ENCODE measurements at places on chromosomes 11 and 22. TPM values are rescaled to one million over a fixed set of nuclear protein-coding genes. Genes with fewer than 3 reads are reported as not detected.

DNA sequence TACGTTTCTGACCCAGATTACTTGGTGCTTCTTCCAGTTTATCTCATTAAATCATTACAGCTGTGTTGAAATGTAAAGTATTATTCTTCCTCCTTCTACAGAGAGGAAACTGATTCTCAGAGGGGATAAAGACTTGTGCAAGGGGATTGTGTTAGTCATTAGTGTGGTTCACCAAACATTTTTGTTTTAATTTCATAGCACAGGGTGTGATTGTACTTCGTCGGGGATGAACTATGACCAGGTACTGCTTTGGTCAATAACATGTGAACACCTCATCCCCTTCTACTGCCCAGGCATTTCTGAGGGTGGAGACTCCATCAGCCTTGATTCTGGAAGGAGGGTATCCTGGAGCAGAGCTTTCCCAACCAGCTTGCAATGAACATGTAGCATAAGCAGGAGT lies 120.2 kb upstream of the ALX4 start:
- DNase-seq, result no peak

GRCh38 chr11:93166862-93167261 lies 30.9 kb downstream of the SLC36A4 start:
- no peak for DNase-seq

DNA sequence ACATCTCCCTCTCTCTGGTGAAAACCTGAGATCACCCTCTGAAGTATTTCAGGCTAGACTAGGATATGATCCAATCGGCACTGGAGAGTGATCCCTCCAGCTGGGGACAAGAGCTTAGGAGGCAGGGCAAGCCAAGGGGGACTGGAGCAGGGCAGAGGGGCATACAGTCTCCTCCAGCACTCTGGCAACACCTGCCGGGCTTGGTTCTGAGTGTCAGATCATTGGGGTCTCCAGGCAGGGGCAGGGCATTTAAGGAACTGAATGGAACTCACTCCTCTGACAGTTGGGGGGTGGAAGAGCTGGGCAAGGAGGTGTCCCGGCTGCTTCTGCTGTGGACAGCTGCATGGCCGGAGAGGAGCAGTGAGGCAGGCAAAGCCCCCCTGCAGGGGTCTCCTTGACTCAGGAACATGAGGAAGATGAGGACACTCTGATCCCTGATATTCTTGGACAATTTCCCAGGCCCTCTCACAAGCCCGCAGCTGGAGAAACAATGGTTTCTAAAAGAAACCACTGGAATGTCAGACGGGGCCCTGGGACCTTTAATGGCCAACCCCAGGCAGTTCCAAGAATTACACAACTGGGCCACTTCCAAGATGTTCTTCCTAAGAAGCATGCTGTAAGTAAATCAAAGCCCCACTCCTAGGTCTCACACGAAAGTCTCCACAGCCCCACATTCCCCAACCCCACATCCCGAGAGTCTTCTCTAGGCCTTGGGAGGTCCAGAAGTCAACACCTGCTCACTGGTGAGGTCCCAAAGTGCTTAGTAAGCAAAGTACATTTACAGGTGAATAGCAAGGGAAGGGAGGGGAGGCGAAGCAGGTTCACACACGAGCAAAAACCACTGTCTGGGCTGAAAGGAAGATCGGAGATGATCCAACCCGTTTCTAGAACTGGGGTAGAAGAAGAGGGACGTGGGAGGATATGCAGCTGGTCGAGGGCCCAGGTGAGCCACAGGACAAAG lies 1.2 kb upstream of the CCDC86 start:
- no peak for DNase-seq

PKDREJ gene
- not detected for total RNA-seq

NRXN2 gene
- 0.29 TPM for total RNA-seq
